Stimulated activated CD8-positive, alpha-beta memory T cell treated with anti-CD3 and anti-CD28 coated beads, Interleukin-4, amount 100 ng/mL, for 1 hour (primary cell): ENCODE measurements at places on chromosomes 13 and 19.

- DNase-seq = no peak
These were observed 2.5 kb upstream of the DBP start for GRCh38 chr19:48639483-48640375.

- no peak for DNase-seq
These were observed 25.3 kb downstream of the RAP2A start for GRCh38 chr13:97459215-97459777.

DNA sequence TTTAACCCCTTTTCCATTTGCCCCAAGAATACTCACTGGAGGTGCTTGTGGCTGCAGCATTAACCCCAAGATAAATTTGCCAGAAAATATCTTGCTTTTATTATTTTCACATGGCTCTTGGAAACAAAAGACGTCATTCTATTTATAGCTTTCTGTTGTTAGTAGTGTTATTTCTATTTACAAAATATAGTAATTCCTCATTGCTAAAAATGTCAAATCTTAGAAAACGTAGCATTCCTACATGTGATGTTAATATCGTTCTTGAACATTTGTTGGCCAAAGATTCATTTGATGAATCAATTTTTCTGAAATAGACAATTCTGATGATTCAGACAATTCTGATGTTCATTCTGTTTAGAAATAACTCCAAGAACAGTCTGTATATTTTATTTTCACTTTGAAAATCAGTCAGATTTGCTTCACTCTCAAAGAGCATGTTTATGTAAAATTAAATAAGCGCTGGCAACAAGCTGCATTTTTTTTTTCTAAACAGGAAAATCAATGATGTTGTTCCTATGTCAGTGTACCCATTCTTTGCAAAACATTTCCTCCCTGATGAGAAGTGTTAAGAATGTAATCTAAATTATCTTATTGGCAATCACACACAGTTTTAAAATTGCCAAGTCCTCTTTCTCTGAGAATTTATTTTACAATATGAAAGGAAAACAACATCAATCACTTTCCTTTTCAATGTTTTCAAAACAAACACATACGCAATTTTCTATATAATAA, 334.0 kb downstream of the KCTD12 start:
- DNase-seq = no peak

DNA sequence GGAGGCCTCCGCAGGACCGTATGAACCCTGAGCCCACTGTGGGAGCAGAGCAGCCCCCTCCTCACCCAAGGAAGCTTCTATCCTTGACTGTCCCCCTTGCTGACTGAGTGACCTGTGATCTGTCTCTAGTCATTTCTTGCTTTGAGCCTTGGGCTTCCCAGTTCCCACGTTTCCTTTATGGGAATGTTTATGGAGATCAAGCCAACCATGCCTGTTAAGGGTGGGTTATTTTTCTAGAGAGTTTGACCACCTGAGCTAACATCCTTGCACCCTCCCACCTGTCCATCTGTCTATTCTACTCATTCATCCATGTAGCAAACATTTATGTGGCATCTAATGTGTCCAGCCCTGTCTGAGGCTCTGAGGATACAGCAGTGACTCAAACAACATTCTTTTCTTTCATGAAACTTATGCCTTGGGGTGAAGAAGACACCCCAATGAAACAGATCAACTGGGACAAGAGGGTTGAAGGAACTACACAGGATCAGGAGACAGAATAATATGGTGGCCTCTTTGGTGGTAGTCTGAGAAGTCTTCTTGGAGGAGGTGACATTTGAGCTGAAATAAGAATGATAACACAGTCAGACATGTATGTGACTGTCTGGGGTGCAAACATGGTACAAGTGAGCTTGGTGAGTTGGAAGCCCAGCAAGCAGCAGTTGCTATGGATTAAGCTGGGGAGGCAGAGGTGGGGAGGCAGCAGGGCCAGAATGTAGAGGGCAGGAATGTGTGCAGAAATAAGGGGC, 30.5 kb downstream of the CERS4 start:
- no peak for DNase-seq

DNA sequence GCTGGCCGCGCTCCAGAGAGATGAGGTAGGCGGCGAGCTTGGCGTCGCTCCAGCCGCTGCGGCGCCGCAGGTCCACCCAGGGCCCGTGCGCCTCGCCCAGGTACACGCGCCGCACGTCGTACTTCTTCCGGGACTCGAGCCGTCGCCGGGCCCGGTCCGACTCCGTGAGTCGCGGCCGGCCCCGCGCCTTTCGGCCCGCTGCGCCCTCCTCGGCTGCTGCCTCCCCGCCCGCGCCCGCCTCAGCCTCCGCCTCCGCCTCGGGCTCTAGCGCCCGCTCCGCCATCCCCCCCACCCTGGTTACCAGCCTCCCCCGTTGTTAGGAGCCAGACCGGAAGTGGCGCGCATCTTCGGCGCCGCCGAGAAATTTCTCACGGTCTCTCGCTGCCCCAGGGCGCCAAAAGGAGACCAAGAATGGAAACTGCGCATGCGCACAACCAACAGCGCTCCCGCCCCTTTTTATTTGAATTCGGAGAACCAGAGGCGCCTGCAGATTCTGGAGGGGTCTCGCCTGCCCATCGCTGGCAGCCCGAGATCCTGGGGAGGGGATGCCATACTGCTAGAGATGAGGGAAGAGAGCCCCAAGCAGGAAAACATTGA, at the start of gene ZNF653:
Gene ZNF653, minus strand, starts transcription at position 336 of the 597 bp plus-strand sequence. Its CDS starts 53 bp downstream, at position 283.
- DNase-seq = peak; percentile 93

GRCh38 chr19:38277969-38278680, 13.8 kb downstream of the SPINT2 start:
- no peak for DNase-seq

DNA sequence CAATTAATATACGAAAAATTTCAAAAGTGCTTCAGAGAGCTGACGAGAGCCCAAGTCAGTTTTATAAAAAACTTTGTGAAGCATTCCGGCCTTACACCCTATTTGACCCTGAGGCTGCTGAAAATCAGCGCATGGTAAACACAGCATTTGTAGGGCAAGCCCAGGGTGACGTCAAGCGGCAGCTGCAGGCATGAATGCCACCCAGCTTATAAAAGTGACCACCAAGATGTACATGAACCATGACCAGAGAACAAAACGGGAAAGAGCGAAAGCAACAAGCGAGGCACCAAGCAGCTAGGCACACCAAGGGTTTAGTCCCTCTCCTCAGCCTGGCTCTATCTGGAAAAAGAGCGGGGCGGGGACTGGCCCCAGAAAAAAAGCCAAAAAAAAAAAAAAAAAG, 6.0 kb downstream of the SIGLEC11 start:
- DNase-seq = no peak

DNA sequence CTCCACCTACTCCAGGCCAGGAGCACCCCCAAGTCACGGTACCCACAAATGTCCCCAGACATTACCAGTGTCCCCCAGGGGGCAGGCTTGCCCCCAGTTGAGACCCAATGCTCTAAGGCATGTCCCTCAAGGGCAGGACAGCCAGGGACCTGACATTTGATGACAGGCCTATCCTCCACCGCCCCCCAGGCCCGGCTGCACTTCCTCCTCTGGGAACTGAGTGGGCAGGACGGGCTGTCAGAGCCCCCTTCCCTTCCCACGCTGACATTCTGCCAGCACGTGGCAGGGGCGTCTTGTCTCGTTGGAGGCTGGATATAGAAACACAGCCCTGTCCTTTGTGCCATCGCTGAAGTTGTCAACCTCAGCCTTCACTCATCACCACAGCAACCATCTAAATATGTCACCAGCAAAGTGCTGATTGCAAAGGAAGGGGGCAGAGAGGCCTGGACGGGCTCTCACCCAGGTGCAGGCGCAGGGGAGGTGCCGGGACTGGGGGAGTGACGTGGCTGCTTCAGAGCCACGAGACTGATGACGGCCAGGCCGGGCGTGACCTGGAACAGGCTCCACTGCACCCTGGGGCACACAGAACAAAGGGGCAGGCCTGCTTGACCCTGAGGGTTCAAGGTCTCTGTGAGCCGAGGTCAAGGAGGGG, 38.4 kb downstream of the GNG7 start:
- DNase-seq = no peak

DNA sequence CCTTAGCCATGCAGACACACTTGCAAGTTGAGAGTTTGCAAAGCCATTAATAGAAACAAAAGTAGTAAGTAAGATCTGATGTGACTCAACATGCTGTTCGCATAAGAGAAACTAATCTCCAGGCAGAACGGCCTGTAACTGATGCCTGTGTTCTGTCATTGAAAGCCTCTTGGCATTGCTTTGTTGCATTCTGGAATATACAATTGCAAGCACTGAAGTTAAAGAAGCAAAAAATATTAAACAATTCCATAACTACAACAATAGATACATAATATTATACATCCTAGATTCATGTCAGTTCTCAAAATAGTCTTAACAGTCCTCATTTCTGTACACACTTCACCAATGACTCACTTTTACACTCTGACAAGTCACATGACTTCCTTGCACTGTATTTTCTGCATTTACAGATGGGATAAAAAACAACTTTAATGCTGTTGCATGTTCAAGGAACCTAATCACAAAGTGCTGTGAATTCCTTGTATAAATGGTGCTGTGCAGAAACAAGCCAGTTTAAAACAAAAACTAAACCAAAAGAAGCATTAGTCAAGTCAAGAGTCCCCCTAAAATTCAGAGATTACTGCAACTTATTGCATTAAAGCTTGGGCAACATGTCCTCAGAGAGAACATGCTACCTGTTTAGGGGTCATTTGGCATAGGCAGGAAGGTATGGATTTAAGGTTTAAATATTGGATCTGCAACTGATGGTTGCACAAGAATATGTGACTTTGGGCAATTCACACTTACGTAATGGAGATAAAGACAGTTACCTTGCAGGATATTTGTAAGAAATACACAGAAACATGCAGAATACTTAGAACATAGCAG, 79.5 kb upstream of the SERP2 start:
- DNase-seq = no peak
